Fibroblast of upper back skin (primary cell): ENCODE measurements at places on chromosomes 7 and 10.

DNA sequence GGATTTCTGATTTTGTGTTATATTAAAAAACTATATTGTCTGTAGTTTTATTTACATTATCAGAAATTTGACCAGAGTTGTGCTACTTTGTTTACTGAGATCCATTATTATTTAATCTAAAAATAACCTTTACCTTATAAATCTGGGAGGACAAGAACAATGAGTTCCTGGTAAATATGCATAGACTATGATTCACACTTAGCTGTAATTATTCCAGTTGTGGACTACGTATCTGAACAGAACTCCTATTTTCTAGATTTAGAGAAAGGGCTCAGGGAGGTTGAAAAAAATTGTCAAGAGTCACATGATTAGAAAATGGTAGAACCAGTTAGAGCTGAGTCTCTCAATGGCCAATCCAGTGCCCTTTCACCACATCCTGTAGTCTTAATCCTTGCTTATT is 4.2 kb upstream of the GPR158 start:
- no peak for DNase-seq

- DNase-seq, result peak; percentile 44
Observed at GRCh38 chr10:77409697-77410471, 227.7 kb downstream of the KCNMA1 start.

- DNase-seq, result no peak
Observed at GRCh38 chr7:1232623-1233332, at the start of gene UNCX. Gene UNCX, plus strand, starts transcription at chr7:1232872. Its CDS starts 146 bp downstream, at chr7:1233018.

DNA sequence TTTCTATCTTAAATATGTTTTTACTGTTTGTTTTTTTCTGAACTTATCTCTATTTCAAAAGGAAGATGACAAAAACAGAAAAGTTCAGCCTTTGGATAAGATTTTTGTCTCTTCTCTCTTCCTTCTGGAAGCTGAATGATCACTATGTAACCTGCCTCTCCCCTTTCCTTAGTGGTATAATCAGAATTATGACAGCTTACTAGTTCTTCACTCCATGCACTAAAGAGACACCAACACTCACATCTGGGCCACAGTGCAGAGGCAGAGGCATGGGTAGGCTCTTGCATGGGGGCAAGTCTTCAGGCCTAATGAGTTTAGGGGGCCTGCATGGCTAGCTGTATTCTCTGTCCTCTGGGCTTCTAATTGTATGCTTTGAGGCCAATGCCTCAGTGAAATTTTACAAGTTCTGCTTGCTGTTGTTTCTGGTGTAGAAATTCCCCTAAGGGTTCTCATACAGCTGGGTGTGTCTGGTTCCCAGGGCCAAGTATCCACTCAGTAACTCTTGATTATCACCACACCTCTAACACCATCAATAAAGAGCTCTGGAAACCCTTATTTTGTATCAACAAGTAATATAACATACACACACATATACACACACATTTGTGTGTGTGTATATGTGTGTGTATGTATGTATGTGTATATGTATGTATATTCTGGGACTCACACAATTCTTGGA is 96.8 kb upstream of the POM121L12 start:
- no peak for DNase-seq

- DNase-seq, result no peak
Observed at GRCh38 chr7:1488016-1488415, 16.2 kb downstream of the INTS1 start.

DNA sequence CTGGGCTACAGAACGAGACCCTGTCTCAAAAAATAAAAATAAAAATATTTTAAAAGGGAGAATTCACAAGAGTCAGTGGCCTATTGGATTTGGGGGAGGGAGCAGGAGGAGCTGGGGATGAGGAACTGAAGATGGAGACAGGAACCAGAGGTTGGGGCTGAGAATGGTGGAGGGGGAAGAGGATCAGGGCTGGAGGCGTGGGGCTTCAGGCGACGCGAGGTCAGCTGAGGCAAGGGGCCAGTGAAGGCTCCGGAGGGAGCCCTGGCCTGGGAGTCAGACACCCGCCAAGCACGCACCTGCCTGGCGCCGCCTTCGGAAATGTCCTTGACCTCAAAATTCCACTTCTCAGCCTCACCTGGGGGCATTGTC is 671 bp upstream of the CLEC2L start:
- no peak for DNase-seq

GRCh38 chr10:106139915-106140314 is 1024.6 kb downstream of the SORCS1 start:
- DNase-seq, result no peak

GRCh38 chr10:4503076-4503475 is 322.9 kb upstream of the AKR1E2 start:
- DNase-seq, result peak; percentile 61

- no peak for DNase-seq
Observed at GRCh38 chr10:35874311-35875015, 232.4 kb upstream of the FZD8 start.

GRCh38 chr10:49319206-49319605 is 20.2 kb downstream of the C10orf71 start:
- DNase-seq, result no peak

DNA sequence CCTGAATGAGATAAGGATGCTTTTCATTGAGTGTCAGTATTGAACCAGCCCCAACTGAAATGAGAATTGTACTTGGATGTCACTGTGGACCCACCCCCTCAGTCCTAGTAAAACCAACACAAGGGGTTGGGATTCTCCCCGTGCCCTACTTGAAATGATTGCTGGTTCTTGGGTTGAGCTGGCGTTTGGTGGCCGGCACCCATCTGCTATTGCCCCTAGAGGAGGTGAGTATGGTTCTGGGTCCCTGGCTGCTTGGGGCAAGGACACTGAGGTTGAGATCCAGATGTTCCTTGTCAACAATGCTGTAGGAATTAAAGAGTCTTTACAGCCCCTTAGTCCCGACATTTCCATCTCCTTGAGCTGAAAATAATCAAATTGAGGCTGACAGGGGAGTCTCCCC is 170.0 kb upstream of the ZNF32 start:
- DNase-seq, result no peak

DNA sequence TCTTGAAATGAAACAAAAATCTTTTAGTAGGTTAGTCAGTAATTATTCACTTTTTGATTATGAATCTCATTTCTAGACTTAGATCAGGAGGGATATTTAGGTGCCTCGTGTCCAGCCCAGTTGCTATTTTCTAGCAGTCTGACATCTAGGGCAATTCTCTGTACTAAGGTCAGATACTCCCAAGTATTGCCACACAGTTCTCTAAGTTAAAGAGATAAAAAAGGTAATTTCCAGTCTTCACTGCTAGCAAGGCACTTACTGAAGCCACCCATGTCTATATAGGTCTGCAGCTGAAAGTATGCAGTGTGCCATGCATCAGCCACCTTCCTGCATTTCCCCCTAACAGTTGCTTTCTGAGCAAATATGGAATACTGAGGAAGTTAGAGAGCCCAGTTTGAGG is 83.4 kb downstream of the PON1 start:
- DNase-seq, result no peak

GRCh38 chr10:122139627-122140170 is 131.4 kb upstream of the BTBD16 start:
- DNase-seq, result no peak

DNA sequence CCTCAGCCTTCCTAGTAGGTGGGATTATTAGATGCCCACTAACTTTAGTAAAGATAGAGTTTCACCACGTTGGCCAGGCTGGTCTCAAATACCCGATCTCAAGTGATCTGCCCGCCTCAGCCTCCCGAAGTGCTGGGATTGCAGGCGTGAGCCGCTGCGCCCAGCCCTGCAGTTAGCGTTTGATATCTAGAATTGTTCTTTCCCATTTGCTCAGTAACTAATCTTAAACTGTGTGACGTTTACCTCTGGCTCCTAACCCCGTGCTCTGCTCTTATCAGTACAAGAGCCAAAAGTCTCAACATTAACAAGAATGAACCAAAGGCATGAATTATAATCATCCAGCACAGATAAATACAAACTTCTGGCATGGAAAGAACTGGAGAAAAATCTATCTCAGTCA is 47.4 kb downstream of the IGF2BP3 start:
- DNase-seq, result no peak

GRCh38 chr10:34759837-34760215 is 55.3 kb downstream of the PARD3 start:
- no peak for DNase-seq

- peak; percentile 30 for DNase-seq
Observed at GRCh38 chr10:124000792-124001201, 92.6 kb downstream of the CHST15 start.

- no peak for DNase-seq
Observed at GRCh38 chr7:66105263-66105748, 9.3 kb upstream of the CRCP start.

- DNase-seq, result no peak
Observed at GRCh38 chr10:48890888-48891850, 48.5 kb downstream of the LRRC18 start.

GRCh38 chr7:67866054-67866453 is 869.4 kb downstream of the TYW1 start:
- no peak for DNase-seq

DNA sequence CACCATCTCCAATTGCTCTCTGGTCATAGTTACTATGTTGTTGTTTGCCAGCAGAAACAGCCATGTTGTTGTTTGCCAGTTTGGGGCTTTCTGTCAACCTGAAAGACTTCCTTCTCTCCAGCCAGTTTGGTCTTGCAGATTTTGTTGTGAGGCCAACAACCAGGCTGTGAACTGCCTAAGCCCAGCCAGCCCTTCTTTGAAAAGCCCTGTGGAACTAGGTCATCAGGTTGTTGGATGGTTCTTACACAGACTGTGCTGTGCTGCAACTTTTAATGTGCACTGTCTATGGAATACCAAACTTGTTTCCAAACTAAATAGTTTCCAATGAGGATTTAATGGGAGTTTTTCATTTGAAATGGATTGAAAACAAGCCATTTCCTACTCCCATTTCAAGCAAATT is 592.7 kb upstream of the GALNT17 start:
- no peak for DNase-seq

DNA sequence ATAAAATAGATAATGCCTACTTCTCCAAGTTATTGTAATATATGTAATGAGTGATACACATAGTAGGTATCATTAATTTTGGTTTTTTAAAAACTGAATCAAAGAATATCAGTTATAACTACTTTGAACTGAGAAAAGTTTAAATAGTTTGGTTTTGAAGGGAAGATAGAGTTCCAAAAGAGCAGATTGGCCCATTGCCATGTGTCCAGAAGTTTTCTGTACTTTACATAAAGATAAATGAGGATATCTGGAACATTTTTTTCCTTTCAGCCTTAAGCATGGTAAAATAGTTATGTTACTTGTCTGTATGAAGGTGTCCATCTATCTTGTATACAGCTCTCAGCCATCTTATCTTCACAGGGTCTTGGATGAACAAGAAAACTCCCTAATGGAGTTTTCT is 97.9 kb upstream of the MXI1 start:
- no peak for DNase-seq

- peak; percentile 62 for DNase-seq
Observed at GRCh38 chr7:42189535-42189934, 47.5 kb downstream of the GLI3 start.

DNA sequence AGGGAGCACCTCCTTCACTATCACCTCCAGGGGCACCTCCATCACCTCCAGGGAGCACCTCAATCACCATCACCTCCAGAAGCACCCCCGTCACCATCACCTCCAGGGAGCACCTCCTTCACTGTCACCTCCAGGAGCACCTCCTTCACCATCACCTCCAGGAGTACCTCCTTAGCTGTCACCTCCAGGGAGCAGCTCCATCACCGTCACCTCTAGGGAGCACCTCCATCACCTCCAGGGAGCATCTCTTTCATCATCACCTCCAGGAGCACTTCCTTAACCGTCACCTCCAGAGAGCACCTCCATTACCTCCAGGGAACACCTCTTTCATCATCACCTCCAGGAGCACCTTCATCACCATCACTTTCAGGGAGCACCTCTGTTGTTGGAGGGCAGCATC is 103.0 kb downstream of the DNAJB6 start:
- no peak for DNase-seq

DNA sequence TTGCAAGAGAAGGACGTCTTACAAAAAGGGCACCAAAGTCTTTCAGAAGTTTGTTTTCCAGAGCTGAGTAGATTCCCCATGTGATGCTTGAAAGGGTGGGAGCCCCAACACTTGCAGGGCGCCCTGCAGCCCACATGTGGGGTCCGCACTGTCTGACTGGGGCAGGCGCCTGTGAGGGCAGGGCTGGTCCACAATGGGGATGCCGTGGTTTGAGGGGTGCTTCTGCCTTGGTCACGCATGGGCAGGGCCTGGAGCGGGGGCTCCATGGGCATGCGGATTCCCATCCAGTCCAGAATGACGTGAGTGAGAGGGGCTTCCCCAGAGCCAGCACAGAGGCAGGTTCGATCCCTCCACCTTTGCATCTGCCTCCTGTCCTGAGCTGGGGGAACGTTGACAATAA is 101.5 kb upstream of the SHH start:
- no peak for DNase-seq

- DNase-seq, result no peak
Observed at GRCh38 chr7:136533732-136534131, 334.7 kb upstream of the CHRM2 start.

- no peak for DNase-seq
Observed at GRCh38 chr7:77796109-77796508, 2.1 kb downstream of the TMEM60 start.

- no peak for DNase-seq
Observed at GRCh38 chr7:52119537-52119936, 802.9 kb upstream of the COBL start.

- DNase-seq, result no peak
Observed at GRCh38 chr10:32048282-32048681, 7.9 kb downstream of the KIF5B start.

GRCh38 chr7:44646176-44646920 is 39.9 kb downstream of the OGDH start:
- no peak for DNase-seq

GRCh38 chr7:67407392-67408071 is 410.9 kb downstream of the TYW1 start:
- DNase-seq, result no peak

DNA sequence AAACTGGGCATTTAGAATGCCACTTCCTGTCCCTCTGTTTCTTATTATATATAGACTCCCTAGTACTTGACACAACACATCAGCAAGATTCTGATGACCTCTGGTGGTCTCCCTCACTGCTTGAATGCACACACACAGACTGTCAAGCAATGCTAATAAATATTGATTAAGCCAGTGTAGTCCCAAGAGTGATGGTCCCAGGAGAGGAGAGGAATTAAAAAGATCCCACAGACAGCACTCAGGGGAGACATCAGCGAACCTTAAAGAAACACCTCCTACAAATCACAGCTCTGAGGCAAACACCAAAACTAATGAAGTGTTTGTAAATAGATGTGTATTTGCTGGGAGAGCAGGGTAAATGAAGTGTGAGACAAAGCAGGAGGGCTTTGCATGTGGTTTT is 1291.2 kb downstream of the XPNPEP1 start:
- DNase-seq, result no peak

GRCh38 chr10:6564367-6564766 is 15.7 kb downstream of the PRKCQ start:
- DNase-seq, result no peak

GRCh38 chr10:22986771-22987542 is 59.1 kb downstream of the ARMC3 start:
- DNase-seq, result peak; percentile 50

DNA sequence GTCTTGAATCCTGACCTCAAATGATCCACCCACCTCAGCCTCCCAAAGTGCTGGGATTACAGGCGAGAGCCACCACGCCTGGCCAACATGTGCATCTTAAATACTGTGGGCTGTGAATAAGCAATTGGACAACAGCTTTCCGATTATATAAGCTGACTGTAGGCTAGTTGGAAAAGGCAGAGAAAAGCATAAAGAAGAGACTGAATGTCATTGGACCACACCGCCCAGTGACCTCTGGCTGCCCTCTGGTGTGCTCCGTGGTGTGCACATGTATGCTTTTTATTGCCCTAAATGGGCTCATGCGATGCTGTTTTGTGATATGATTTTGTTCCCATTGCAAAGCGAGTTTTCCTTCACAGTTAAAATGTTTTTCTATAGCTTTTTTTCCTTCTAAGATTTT is 15.4 kb upstream of the CSGALNACT2 start:
- DNase-seq, result no peak
